A172 (cell line): ENCODE measurements at places on chromosomes 7 and 10. TPM values are rescaled to one million over a fixed set of nuclear protein-coding genes. Genes with fewer than 3 reads are reported as not detected.

DNA sequence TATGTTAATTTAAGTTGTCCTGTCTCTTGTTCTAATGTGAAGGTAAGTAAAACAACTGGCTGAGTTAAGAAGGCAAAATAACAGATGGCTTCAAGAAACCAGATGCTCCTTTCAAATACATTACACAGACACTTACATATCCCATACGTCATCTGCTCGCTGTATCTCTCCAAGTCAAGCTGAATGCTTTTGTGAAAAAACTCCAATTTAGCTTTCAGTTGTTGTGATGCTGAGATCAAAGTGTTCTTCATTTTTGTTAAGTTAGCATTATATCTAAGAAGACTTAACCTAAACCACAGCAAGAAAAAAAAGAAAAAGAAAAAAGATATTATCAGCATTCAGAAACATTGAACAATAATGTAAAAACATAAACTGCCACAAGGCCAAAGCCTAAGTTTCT is 18.5 kb upstream of the ERLIN1 start:
- DNase-seq = no peak

- DNase-seq = no peak
These were observed 171.1 kb downstream of the GRM3 start for GRCh38 chr7:86814661-86815379.

GRCh38 chr10:125721035-125721434 is 1.5 kb downstream of the EDRF1 start:
- DNase-seq = no peak

DNA sequence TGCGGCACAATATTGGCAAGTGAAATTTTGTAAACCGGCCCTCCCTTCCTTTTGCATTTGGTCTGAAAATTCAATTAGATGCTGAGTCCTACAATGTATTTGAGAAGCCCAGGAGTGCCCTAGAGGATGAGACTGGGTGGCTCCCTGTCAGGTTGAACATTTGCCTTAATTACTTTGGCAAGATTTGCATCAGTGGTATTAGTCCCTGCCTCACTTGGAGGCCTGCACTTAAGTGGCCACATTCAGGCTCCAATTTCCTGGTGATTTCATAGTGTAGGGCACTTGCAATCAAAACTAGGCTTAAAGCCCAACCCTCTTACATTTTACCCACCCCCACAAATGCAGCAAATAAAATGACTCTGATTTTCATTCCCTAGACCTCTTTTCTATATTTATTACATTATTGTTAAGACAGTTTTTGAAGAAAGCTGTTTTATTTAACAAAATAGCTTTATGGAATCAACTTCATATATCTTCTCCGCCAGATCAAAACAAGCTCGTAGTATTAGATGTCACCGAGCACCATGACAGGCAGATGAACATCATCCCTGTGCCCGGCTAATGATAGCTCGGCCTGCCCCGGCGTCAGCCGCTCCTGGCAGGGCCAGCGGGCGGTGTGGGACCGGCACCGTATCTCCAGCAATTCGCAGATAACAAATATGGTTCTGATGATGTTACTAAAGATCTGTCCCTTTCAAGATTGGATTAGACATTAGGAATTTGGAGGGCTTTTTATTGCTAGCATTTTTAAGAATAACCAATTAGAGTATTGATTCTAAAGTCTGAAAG is 73.6 kb downstream of the EGFR start:
- no peak for DNase-seq

DNA sequence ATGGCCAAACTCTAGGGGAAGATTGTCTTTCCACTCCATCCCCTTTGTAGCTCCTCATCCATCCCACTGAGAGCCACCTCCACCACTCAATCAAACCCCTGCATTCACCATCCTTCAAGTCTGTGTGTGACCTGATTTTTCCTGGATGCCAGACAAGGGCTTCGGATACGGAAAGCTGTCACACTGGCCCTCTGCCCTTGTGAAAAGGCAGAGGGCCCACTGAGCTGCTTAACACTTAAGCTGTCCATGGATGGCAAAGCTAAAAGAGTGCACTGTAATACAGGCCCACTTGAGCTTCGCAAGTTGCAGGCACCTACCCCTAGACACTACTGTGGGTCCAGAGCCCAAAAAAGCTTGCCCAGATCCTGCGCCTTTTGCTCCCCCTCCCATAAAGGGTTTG is 237.2 kb downstream of the MAGI2 start:
- DNase-seq = no peak

ANKRD30A gene
- not detected in 2 replicates for total RNA-seq

APBB1IP gene
- total RNA-seq = not detected in 2 replicates
